ENCODE measurements at places on chromosomes 13 and 19.

DNA sequence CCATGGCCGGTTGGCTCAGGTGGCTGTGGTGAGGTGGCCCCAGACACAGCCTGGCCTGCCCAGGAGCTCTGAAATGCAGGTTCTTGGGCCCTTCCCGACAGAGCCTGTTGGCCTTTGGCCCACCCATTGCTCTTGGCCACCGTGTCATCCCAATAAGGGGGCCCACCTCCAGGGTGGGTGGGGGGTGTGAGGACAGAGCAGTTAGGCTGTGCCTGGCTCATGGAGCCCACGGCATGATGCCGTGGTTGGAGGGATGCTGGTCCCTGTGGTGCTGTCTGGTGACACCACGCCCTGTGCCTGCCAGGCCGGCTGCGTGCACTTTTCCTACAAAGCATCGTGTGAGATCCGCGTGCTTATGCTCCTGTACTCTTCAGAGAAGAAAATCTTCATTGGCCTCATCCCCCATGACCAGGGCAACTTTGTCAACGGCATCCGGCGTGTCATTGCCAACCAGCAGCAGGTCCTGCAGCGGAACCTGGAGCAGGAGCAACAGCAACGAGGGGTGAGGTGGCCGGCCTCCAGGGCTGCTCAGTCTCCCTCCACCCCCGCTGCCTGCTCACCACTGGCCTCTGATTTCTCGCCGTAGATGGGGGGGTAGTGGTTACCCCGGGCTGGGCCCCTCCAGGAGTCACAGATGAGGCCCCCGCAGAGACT, 7.6 kb downstream of the PNKP start:
- DNase-seq, result no peak

DNA sequence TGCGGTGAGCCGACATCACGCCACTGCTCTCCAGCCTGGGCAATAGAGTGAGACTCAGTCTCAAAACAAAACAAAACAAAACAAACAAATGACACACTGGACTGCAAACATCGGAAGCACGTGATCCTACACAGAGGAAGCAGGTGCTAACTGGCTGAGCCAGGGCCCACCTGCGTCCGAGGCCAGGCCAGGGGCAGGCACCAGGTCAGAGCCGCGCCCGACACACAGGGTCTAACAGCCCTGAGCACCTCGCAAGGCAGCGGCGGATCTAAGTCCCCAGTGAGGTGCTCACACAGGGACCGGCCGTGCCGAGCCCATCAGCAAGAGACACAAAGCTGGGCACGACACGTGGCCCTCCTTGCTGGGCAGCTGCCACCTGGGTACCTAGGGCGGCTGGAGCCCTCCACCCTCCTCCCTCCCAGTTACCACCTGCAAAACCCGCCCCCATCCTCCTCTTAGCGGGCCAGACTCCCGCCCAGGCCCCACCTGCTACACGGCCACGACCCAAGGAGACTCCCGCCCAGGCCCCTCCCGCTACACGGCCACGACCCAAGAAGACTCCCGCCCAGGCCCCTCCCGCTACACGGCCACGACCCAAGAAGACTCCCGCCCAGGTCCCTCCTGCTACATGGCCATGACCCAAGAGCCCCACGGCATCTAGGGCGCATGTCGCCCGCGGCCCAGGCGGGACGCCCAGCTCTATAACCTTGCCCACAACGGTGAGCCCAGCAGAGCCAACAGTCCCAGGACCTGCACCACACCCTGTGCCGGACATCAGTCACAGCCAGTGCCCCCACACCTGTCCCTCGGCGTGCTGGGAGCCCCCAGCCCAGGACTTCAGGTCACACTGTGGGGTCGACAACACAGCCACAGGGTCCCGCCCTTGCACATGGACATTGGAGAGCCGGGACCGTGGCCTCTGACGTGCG, 15.6 kb downstream of the AP3D1 start:
- no peak for DNase-seq

GRCh38 chr13:94327318-94327717, 152.2 kb downstream of the DCT start:
- no peak for DNase-seq

GRCh38 chr13:24625870-24626849, 54.0 kb upstream of the ATP12A start:
- peak; percentile 26 for DNase-seq

DNA sequence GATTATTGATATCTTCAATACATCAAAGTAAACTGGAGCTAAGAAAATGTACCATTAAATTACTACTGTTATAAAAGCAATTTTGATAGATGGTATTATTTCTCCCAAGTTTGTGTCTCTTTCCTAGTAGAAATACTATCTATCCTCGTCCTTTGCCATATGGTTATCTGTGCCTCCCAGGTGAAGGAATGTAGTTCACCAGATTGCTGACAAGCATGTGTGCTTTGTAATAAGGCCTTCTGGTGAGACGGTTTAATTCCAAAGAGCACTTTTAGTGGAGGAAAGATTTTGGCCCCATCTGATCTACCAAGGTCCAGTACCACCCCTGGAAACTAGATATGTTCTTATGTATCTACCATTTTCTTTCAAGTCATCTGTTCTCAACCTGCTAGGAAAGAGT, 243.6 kb downstream of the DLEU7 start:
- no peak for DNase-seq

GRCh38 chr13:44267203-44267602, 106.4 kb upstream of the SERP2 start:
- DNase-seq, result no peak

DNA sequence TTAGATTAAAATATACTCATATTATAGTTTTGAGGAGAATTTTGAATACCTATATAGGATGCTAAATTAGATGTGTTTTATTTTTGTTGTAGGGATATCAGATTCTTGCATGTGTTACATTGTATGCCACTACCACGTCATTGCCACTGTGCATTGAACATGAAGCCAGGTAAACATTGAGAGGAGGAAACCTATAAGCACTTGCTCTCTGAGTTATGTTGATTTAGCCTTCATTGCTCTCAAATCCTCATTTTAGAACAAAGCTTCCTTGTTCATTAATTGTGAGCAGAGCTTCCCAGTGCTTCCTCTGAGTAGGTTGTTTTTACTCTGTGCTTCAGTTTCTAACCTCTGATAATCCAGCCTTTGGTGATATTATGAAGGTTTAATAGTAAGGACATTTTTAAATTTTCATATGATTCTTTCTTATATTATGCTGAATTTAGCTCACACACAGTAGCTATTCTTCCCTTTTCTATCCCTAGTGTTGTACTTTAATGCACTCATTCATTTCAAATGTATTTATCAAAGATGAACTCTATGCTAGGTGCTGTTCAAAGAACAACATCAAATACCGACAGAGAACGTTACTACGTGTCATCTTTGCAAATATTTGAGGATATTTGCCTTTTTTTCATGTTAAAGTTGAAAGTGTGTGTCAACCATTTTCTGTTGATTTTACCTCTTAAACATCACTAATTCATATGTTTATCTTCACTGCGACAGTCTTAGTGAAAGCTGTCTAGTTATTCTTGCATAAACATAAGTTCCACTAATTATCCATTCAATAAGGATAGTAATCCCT, 1448.0 kb upstream of the MIR17HG start:
- no peak for DNase-seq

- DNase-seq, result no peak
These were observed 5.0 kb upstream of the CCDC194 start for GRCh38 chr19:17398902-17399527.

DNA sequence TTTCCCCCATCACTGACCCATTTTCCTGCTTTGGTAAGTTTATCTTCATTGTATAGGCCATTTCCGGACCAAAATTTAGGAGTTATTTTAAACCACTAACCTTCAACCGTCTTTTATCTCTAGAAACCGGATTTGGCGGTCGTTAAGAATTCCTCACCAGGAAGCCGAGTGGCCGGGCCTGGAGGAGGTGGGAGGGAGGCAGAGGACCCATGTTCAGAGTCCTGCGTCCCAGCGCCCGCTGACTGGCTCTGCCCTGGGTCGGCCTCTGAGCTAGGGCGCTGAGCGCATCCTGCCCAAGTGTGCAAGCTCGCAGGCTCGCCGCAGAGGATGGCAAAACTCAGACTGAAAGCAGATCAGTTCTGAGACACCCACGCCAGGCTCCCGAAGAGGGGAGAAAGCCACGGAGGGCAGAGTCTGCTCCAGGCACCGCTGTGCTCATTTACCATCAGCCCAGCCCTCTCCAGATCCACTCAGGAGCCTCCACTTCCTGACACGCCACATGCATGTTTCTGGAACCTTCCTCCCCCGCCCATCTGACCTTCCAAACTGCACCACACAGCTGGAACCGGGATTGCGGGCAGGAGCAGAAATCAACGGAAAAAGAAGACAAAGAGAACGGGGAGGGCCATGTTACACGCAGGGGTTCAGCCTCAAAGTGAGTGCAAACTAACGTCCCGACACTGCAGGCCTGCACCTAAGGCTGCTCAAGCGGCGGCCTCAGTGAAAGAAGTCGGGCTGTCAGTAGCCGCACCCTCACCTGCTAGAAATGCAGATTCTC, 8.3 kb downstream of the COL4A1 start:
- DNase-seq, result no peak

DNA sequence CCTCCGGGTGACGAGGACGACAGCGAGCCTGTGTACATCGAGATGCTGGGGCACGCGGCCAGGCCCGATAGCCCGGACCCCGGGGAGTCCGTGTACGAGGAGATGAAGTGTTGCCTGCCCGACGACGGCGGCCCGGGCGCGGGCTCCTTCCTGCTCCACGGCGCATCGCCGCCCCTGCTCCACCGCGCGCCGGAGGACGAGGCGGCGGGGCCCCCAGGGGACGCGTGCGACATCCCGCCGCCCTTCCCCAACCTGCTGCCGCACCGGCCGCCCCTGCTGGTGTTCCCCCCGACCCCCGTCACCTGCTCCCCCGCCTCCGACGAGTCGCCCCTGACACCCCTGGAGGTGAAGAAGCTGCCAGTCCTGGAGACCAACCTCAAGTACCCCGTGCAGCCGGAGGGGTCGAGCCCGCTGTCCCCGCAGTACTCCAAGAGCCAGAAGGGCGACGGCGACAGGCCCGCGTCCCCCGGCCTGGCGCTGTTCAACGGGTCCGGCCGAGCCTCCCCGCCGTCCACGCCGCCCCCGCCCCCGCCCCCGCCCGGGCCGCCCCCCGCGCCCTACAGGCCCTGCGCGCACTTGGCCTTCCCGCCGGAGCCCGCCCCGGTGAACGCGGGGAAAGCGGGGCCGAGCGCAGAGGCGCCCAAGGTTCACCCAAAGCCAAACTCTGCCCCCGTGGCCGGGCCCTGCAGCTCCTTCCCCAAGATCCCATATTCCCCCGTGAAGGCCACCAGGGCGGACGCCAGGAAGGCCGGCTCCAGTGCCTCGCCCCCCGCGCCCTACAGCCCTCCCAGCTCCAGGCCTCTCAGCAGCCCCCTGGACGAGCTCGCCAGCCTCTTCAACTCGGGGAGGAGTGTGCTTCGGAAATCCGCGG, 511.3 kb downstream of the MYO16 start:
- no peak for DNase-seq

DNA sequence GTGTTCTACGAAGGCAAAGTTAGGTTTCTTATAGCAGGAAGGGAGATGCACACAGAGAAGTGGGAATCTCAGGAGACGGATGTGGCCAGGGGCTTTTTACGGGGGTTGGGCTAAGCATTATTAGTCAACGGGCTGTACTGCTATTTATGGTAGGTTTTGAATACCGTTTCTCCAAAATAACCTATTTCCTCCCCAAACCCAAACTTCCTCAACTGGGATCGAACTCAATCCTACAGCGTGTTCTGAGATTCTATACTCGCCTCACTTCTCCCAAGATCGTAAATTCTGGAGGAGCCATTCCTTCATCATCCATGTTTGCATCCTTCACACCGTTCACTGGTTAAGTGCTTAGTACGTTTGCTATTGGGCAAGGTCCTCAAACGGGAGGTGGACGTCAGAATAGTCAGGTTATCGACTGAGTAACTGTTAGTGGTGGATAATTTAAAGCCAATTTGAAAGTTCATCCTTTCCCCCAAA, 1.2 kb upstream of the TRIM13 start:
- no peak for DNase-seq

GRCh38 chr19:43422689-43423066, 8.0 kb downstream of the TEX101 start:
- DNase-seq, result no peak

GRCh38 chr19:3507371-3508120, 1.4 kb downstream of the FZR1 start:
- DNase-seq, result no peak

- DNase-seq, result no peak
These were observed 23.7 kb upstream of the MAB21L1 start for GRCh38 chr13:35500144-35500543.

- DNase-seq, result no peak
These were observed 4.8 kb upstream of the ATF5 start for GRCh38 chr19:49924004-49924880.

GRCh38 chr13:103184413-103184812, 118.2 kb upstream of the SLC10A2 start:
- no peak for DNase-seq

Measured in effector memory CD8-positive, alpha-beta T cell (primary cell).